ENCODE measurements at places on chromosomes 12 and 14. TPM values are rescaled to one million over a fixed set of nuclear protein-coding genes. Genes with fewer than 3 reads are reported as not detected.

DNA sequence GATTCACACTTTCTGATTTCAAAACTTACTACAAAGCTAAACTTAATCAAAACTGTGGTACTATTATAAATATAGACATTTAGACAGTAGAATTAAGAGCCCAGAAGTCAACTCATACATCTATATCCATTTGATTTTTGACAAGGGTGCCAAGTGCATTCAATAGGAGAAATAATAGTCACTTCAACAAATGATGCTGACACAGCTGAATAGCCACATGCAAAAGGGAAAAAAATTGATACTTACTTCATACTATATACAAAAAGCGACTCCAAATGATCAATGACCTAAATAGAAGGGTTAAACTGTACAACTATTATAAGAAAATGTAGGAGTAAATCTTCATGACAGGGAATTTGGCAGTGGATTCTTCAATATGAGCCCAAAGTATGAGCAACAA lies 40.7 kb upstream of the SYT10 start:
- H3K27me3 ChIP-seq: no peaks in the 10 kb centered on the region
- no peak for DNase-seq
- no peak overlapping the region for H3K27ac ChIP-seq
- no peak overlapping the region for H3K4me3 ChIP-seq
- no peaks in the 10 kb centered on the region for H3K36me3 ChIP-seq
- H3K4me1 ChIP-seq: no peaks in the 10 kb centered on the region

The SERPINA9 gene
- 2.0 TPM for total RNA-seq

DNA sequence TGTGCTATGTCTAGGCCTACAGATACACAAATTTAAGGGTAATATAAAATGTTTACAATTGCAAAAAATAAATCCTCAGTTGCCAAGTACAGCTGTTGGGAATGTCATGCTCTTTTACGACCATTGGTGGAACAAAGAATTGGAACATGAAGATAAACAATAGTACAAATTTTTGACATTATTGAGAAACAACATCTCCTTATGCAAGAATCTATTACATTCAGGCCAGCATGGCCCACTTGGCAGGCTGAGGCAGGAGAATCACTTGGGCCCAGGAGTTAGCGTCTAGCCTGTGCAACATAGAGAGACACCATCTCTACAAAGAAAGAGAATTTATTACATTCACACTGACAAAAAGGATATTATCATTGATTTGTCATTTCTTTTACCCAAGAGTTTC lies 135.9 kb upstream of the NTF3 start:
- no peak for DNase-seq
- H3K27ac ChIP-seq: no peak overlapping the region
- no peak overlapping the region for H3K4me3 ChIP-seq
- no peaks in the 10 kb centered on the region for H3K27me3 ChIP-seq
- H3K36me3 ChIP-seq: no peaks in the 10 kb centered on the region

GRCh38 chr12:128695697-128696096 lies 128.1 kb downstream of the SLC15A4 start:
- H3K27me3 ChIP-seq: no peaks in the 10 kb centered on the region
- H3K27ac ChIP-seq: no peak overlapping the region
- H3K4me3 ChIP-seq: no peak overlapping the region
- peaks cover 14% of the 10 kb centered on the region for H3K36me3 ChIP-seq

The ENO2 gene
- 20.1 TPM for total RNA-seq

The TRMT5 gene
- 2.9 TPM for total RNA-seq

DNA sequence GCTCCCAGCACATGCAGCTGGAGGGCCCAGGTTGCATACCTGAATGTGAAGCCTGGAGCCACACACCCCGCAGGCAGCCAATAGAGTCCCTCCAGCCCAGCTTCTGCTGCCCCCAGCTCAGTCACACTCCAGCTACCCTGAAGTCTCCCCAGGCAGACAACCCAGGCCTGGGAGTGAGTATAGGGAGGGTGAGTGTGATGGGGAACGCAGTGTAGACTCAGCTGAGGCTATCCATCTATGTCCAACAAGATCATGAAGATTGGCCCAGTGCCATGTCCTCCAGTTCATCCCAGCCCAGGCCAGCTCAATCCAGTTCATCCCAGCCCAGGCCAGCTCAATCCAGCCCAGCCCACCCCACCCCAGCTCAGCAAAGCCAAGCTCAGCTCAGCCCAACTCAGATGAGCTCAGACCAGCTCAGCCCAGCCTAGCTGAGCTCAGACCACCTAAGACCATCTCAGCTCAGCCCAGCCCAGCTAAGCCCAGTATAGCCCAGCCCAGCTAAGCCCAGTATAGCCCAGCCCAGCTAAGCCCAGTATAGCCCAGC lies 330.4 kb downstream of the TMEM121 start:
- no peaks in the 10 kb centered on the region for H3K4me1 ChIP-seq
- H3K27me3 ChIP-seq: no peaks in the 10 kb centered on the region
- no peak overlapping the region for H3K27ac ChIP-seq
- no peak overlapping the region for H3K4me3 ChIP-seq

DNA sequence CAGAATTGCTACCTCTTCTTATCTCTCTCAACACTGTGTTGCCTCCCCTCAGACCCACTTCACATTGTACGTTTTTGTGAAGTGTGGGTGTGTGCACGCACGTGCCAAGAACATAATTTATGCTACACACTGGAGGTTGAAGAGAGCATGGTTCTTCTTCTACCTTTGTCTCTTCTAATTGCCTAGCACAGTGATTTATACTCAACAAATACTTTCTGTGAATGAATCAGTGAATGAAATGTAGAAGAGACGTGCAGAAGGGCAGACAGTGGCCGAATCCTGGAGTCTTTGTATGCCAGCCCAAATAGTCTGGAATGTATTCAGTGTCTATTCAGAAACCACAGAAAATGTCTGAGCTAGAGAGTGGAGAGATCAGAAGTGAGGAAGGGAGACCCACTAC lies 4.6 kb upstream of the SAMD4A start:
- H3K36me3 ChIP-seq: no peaks in the 10 kb centered on the region
- H3K27ac ChIP-seq: no peak overlapping the region
- H3K4me1 ChIP-seq: peaks cover 10% of the 10 kb centered on the region
- no peak overlapping the region for H3K4me3 ChIP-seq
- no peak for DNase-seq

- DNase-seq: no peak
- H3K4me3 ChIP-seq: no peak overlapping the region
- no peaks in the 10 kb centered on the region for H3K4me1 ChIP-seq
- H3K27me3 ChIP-seq: no peaks in the 10 kb centered on the region
- H3K27ac ChIP-seq: no peak overlapping the region
Measured at GRCh38 chr14:100773331-100774163, 46.9 kb downstream of the DLK1 start.

GRCh38 chr12:1464925-1465324 lies 129.5 kb downstream of the FBXL14 start:
- no peaks in the 10 kb centered on the region for H3K27me3 ChIP-seq
- no peaks in the 10 kb centered on the region for H3K36me3 ChIP-seq
- H3K4me3 ChIP-seq: no peak overlapping the region

- no peaks in the 10 kb centered on the region for H3K27me3 ChIP-seq
- no peak overlapping the region for H3K27ac ChIP-seq
- DNase-seq: no peak
Measured at GRCh38 chr14:105123064-105123665, 45.4 kb downstream of the JAG2 start.

DNA sequence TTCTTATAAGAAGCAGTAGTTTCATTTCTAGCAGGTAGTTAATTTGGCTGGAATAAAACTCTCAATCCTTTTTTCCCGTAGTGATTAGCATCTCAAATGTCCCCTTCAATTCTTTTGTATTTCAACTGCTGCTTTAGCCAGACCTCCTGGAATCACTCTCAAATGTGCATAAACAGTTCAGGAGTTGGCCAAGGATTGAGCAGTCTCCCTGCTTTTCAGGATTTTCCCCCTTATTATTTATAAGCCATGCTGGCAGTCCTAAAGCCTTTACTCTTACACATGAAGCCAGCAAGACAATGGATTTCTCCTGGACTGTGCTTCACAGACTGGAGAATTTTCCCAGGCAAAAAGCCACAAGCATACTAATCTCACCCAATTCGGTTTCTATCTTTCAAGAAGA lies 950.1 kb downstream of the VRK1 start:
- DNase-seq: no peak
- no peaks in the 10 kb centered on the region for H3K4me1 ChIP-seq
- H3K27me3 ChIP-seq: no peaks in the 10 kb centered on the region
- no peaks in the 10 kb centered on the region for H3K36me3 ChIP-seq

DNA sequence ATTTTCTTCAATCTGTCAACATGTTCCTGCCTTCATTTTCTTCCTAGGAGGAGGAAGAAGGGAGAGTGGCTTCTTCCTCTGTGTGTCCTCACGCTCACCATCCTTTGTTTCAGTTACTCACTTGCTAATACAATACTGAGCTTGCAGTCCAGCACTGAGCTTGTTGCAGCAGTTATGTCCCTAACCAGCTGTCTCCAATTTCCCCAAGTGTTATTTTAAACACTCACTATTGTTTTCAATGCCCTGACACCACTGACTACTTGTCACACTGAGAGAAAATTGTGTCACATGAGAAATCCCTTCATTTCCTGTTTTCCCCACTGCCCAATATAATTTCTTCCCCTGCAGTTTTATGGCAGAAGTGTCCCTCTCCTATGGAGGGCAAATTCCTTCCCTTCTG lies 53.4 kb downstream of the HSD17B6 start:
- DNase-seq: no peak
- H3K27me3 ChIP-seq: no peaks in the 10 kb centered on the region
- no peaks in the 10 kb centered on the region for H3K36me3 ChIP-seq
- no peaks in the 10 kb centered on the region for H3K4me1 ChIP-seq
- H3K27ac ChIP-seq: no peak overlapping the region
- no peak overlapping the region for H3K4me3 ChIP-seq

DNA sequence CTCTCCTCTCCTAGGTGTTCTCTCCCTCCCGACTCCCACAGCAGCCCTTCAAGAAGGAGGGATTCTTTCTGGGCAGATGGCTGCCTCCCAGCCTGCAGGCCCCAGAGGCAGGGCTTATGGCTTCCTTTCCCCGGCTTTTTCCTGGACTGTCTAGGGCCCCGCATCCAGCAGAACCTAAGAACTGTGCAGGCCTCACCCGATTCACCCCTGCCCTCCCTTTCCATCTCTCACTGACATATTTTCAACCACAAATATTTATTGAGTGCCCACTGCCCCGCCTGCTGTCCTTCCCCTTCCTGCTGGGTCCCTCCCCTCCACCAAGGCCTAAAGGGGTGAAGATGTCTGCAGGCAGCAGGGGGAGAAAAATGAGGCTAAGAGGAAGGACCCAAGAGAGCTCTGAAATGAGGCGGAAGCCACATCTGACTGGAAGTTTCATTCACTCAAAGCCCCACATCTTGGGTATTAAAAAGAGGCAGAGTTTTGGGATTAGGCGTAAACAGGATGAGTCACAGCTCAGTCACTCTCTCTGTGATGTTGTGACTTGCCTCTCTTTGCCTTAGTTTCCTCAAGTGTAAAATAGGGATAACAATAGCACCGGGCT lies 2.9 kb downstream of the SCNN1A start:
- H3K4me3 ChIP-seq: peak overlapping the region; percentile 5
- DNase-seq: peak; percentile 88
- H3K27ac ChIP-seq: peak overlapping the region; percentile 92
- H3K27me3 ChIP-seq: no peaks in the 10 kb centered on the region
- peaks cover 77% of the 10 kb centered on the region for H3K4me1 ChIP-seq

The LRIG3 gene
- 54.0 TPM for total RNA-seq

DNA sequence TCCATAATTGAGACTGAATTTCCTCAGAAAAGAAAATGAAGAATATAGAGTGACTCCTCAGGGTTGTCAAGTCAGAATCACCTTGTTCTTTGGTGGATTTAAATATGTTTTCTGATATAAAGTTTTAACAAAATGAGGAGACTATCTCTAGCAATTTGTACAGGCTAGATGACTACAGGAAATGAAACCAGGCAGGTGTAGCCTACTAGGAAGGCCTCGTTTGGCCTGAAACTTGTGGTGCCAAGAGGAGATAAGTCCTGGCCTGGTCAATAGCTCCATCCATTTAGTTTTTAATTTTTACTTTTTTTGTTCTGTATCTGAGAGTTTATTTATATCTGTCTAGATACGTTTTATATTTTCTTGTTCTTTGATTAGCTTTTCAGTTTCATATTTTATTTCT lies 41.5 kb downstream of the SNAPC1 start:
- no peak overlapping the region for H3K27ac ChIP-seq
- no peak overlapping the region for H3K4me3 ChIP-seq
- H3K27me3 ChIP-seq: no peaks in the 10 kb centered on the region
- H3K4me1 ChIP-seq: peaks cover 2% of the 10 kb centered on the region
- H3K36me3 ChIP-seq: no peaks in the 10 kb centered on the region

The RHOJ gene
- 10.8 TPM for total RNA-seq

The RNASE3 gene
- not detected for total RNA-seq

The PLEKHD1 gene
- not detected for total RNA-seq

- no peak overlapping the region for H3K27ac ChIP-seq
- no peak overlapping the region for H3K4me3 ChIP-seq
- no peaks in the 10 kb centered on the region for H3K36me3 ChIP-seq
- H3K4me1 ChIP-seq: no peaks in the 10 kb centered on the region
Measured at GRCh38 chr14:101056446-101056845, 152.9 kb upstream of the RTL1 start.

- H3K27me3 ChIP-seq: no peaks in the 10 kb centered on the region
- H3K4me3 ChIP-seq: no peak overlapping the region
- H3K4me1 ChIP-seq: peaks cover 22% of the 10 kb centered on the region
- no peak for DNase-seq
- H3K36me3 ChIP-seq: no peaks in the 10 kb centered on the region
Measured at GRCh38 chr14:103191844-103192243, 68.6 kb downstream of the TNFAIP2 start.

DNA sequence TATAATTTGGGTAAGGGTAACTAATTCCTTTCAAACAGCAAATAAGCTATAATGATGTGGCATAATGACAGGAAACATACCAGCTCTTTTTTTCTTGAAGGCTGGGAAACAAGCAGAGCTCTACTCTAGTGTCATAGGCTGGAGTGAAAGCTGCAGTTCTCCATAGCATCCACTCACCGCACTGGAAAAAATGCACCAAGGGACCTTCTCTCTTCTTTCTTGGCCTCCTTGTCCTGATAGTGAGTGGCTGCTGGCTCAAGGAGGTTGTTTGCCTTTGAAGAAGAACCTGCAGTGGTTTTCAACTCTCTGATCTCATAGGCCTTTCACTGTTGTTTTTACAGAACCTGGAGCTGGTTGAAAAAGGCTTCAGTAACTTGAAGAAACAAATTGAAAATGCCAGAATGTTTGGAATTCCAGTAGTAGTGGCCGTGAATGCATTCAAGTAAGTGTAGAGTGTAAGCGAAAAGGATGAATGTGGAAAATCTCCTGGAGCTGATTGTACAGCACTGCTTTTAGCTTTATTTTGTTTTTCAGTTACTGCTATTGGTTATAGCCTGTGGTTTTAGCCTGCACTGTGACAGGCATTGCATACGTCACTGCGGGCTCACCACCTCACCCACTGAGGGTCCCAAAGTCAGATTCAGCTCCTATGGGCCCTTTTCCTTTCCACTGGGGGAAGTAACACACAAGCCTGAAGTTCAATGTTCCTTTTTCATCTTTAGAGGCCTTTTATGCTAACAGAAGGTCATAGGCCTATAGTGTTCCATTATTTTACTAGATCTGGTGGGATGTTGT lies 17.2 kb upstream of the AKAP5 start:
- DNase-seq: no peak
- H3K4me1 ChIP-seq: no peaks in the 10 kb centered on the region
- no peaks in the 10 kb centered on the region for H3K27me3 ChIP-seq
- no peak overlapping the region for H3K4me3 ChIP-seq
- H3K27ac ChIP-seq: no peak overlapping the region

- peak overlapping the region; percentile 62 for H3K4me3 ChIP-seq
- H3K36me3 ChIP-seq: peaks cover 7% of the 10 kb centered on the region
- peaks cover 18% of the 10 kb centered on the region for H3K4me1 ChIP-seq
- DNase-seq: no peak
Measured at GRCh38 chr12:56332512-56333196, 1.1 kb downstream of the PAN2 start.

The POTEM gene
- total RNA-seq: not detected

GRCh38 chr14:104735830-104736642 lies 12.0 kb downstream of the ADSS1 start:
- H3K4me3 ChIP-seq: peak overlapping the region; percentile 19
- no peaks in the 10 kb centered on the region for H3K27me3 ChIP-seq
- peak overlapping the region; percentile 67 for H3K27ac ChIP-seq
- H3K4me1 ChIP-seq: peaks cover 47% of the 10 kb centered on the region
- DNase-seq: no peak
- H3K36me3 ChIP-seq: no peaks in the 10 kb centered on the region

The HOXC4 gene
- total RNA-seq: 1.2 TPM

All from vagina (tissue), 2 donors.